ENCODE measurements at places on chromosomes 11 and 22.

DNA sequence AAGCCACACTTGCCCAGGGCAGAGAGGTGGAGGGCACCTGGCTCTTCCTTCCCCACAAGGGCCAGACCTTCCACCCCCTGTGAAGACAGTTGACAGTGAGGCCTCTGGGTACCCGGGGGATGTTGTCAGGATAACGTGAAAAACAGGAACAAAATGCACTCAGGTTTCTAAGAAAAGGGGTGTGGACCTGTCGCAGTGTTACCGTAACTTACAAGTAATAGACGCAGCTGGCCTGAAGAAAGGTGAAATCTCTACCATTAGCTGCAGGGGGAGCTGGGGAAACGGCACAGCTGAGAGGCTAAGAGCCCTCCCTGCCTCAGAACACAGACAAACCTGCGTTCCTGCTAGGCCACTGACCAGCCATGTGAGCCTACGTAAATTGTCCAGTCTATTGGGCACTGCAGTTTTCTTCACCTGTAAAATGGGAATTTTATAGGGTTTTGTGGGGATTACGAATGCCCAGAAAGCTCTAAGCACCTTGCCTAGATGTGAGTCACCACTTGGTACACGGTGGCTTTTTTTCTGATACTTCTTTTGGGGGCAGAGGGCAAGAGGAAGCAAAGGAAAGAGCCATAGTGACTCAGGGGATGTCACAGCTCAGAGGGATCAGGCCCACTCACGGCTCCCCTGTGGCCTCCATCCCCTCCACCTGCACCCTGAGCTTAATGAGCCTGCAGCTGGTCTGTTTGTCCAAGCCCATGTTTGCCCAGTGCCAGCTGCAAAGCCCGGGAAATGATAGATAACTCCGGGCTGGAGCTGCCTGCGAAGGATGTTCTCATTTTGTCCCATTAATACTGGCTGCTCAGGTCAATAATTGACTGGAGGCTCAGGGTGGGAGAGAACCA is 18.4 kb upstream of the CABP7 start:
- DNase-seq, result no peak

DNA sequence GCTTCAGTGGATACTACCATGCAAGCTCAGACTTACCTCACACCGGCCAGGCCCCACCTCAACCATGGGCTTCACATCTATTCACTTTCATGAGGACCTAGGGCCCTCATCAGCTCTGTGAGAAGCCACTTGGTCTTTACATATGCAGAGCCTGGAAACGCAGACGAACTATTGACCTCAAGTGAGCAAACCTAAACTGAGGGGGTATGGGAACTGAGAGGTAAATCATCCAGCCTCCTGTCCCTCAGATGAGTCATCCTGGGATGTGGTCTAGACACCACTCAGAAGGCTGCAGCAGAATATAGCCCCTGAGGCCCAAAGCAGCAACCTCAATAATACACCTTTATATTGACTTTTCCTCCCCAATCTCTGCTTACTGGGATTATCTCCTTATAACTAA is 578.0 kb downstream of the INSC start:
- no peak for DNase-seq

- DNase-seq, result no peak
Observed at GRCh38 chr22:40240160-40240559, 62.4 kb downstream of the TNRC6B start.

GRCh38 chr11:123450623-123451022 is 20.6 kb downstream of the GRAMD1B start:
- no peak for DNase-seq

- no peak for DNase-seq
Observed at GRCh38 chr11:34514597-34514996, 1.0 kb upstream of the ELF5 start.

- no peak for DNase-seq
Observed at GRCh38 chr11:55054723-55055122, 207.2 kb upstream of the TRIM48 start.

DNA sequence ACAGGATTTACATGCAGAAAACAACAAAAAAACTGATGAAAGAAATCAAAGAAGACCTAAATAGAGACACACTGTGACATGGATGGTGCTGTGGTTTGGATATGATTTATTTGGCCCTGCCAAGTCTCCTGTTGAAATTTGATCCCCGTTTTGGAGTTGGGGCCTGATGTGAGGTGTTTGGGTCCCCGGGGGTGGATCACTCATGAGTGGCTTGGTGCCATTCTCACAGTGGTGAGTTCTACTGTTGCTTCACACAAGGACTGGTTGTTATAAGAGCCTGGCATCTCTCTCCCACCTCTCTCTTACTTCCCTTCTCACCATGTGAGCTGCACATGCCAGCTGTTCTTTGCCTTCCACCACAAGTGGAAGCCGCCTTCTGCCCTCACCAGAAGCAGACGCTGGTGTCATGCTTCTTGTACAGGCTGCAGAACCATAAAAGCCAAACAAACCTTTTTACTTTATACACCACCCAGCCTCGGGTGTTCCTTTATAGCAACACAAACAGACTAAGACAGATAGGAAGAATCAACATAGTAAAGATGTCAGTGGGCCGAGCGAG is 7.8 kb upstream of the RTL6 start:
- DNase-seq, result no peak

GRCh38 chr22:26463688-26464087 is 19.9 kb downstream of the HPS4 start:
- no peak for DNase-seq

GRCh38 chr22:32048069-32048468 is 5.0 kb downstream of the SLC5A1 start:
- DNase-seq, result no peak

DNA sequence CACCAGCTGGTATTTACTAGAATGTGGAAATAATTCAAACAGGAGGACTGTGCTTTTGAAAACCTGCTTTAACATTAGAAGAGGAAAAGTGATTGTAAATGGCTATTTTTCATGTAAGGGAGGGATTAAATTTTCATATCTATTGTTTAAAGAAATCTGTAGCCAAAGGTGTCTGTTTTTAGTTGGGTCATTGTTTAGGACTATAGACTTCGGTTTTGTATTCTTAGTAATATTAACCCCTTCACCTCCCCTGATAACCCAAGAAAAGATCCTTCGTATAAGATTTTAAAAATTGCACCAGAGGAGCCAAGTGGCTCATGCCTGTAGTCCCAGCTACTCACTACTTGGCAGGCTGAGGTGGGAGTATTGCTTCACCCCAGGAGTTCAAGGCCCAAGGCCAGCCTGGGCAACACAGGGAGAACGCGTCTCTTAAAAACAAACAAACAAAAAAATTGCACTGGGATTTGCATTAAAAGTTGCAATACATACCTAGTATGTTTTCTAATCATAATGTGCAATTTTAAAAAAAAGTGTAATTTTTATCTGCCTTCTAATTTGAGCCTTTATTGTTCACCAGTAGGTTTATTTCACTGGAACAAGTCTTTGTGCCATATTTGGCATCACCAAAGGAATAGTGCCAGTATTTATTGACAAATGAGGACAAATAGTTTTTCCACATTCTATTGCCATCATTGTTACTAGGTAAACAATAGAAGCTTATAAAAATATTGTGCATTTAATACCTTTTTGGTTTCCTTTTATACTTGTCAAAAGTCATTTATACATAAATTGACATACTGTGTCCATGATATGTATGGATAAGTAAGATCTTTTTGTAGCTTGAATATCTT is 34.3 kb downstream of the MTMR3 start:
- no peak for DNase-seq

GRCh38 chr11:10394229-10395101 is 60.6 kb upstream of the AMPD3 start:
- no peak for DNase-seq

DNA sequence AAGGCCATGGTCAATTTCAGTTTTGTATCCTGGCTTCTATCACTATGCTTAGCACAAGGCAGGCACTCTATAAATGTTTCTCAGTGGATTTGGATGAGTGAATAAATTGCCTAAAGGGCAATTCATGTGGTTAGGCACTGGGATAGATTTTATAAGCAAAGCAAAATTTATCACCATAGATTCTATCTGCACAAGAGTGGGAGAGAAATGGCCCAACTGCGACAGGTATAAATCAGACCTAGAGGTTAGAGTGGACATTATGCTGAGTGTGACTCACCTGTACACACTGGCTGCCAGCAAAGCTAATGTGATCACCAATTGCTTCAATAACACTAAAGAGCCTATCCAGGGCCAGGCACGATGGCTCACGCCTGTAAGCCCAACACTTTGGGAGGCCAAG is 514.0 kb downstream of the BUD13 start:
- DNase-seq, result no peak

DNA sequence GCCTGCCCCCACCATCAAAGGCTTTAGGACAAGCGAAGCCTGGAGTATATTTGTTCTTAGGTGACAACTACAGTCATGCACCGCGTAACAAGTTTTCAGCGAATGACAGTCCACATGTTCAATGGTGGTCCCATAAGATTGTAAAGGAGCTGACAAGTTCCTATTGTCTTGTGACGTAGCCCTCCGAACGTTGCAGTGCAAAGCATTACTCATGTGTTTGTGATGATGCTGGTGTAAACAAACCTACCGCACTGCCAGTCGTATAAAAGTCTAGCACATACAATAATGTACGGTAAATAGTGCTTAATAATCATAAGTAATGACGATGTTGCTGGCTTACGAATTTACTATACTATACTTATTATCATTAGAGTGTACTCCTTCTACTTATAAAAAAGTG is 41.3 kb downstream of the ADAMTS15 start:
- no peak for DNase-seq

DNA sequence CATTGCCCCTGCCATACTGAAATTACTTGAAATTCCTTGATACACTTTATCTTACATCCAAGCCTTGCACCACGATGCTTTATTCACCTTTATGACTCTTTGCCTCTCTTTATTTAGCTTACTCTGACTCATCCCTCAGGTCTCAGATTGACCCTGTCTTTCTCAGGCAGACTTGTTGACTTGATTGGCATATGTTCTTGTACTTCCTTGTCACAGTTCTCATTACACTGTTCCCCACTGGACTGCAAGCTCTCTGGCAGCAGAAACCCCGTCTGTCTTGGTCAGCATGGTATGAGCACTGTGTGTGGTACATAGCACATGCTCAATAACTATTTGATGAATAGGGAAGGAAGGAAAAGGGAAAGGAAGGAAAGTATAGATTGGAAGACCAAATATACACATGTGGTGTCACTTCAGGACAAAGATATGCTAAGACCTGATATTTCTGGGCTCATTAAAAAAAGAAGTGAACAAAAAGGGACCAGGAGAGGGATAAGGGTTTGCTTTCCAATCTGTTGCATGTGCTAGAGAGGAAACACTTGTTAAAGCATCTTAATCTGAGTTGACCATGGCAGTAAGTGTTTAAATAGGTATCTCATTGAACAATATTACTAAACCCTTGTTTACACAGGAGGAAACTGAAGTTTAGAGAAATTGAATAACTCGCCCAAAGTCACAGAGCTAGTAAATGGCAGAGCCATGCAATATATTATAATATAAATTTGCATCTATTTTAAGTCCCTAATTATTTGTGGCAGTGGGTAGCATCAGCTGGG is 7.2 kb downstream of the LYVE1 start:
- DNase-seq, result no peak

- DNase-seq, result no peak
Observed at GRCh38 chr11:15295695-15296094, 181.0 kb downstream of the INSC start.

- DNase-seq, result no peak
Observed at GRCh38 chr22:37796079-37796478, 11.7 kb upstream of the GCAT start.

- DNase-seq, result no peak
Observed at GRCh38 chr11:71116693-71117040, 135.7 kb downstream of the SHANK2 start.

DNA sequence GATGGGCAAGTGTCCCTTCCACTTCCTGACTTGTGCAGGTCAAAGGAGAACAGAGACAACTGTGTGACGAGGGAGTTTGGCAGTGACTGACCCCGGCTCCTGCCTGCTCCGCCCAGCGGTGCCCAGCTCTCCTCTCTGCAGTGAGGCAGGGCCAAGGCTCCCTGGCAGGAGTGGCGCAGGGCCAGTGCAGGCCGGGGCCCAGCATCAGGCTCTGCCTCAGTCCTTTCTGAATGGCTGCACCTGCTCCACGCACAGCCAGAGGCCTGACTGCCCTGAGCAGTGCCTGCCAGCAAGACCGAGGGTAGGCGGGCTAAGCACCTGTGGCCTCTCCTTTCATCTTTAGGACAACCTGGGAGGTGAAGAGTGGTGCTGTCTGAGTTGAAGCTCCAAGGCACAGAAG is 54.2 kb downstream of the WT1 start:
- DNase-seq, result no peak

GRCh38 chr11:9459667-9460321 is 1.0 kb upstream of the ZNF143 start:
- DNase-seq, result no peak

DNA sequence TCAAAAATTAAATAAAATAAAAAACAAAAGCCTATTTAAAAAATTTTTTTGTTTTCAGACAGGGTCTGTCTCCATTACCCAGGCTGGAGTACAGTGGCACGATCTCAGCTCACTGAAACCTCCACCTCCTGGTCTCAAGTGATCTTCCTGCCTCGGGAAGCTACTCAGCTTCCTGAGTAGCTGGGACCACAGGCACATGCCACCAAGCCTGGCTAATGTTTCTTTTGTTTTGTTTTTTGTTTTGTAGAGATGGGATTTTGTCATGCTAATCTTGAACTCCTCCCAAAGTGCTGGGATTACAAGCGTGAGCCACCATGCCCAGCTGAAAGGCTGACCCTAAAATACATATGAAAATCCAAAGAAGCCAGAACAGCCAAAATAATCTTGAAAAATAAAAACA is 20.4 kb upstream of the L3MBTL2 start:
- no peak for DNase-seq

DNA sequence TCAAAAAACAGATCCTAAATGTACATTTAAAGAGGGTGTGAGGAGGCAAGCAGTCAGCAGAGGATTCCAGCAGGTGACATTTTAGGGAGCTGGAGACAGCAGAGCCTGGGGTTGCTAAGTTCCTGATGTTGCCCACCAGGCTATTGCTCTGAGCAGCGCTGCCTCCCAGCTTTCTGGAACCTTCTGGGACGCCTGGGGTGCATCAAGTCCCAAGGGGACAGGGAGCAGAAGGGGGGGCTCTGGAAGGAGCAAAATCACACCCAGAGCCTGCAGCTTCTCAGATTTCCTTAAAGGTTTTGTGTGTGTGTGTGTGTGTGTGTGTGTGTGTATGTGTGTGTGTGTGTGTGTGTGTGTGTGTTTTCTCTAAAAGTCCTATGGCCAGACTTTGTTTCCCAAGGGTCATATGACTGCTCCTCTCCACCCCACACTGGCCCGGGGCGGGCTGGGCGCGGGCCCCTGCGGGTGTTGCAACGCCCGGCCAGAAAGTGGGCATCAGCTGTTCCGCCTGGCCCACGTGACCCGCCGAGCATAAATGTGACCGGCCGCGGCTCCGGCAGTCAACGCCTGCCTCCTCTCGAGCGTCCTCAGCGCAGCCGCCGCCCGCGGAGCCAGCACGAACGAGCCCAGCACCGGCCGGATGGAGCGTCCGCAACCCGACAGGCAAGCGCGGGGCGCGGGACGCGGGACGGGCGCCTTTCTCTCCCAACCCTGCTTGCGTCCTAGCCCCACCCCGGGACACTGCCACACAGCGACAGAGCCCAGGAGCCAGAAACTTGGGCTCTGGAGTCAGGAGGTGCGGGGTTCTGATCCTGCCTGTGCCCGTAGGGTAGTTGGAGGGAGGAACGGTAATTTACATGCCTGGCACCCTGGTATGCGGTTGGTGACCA is at the start of gene HMOX1:
HMOX1 (plus strand) TSS at position 560 of the 887 bp plus-strand sequence; CDS start at position 638, 78 bp downstream.
- DNase-seq, result peak; percentile 76
